Spinal cord (tissue), 10 donors: ENCODE measurements at places on chromosomes 13 and 19. TPM values are rescaled to one million over a fixed set of nuclear protein-coding genes. Genes with fewer than 3 reads are reported as not detected.

The PABPC3 gene
- 0.50 TPM for total RNA-seq

The KLF2 gene
- total RNA-seq = 22.5 TPM

The PODNL1 gene
- 0.30 TPM for total RNA-seq

The C19orf73 gene
- 0.40 TPM for total RNA-seq

The KANK2 gene
- total RNA-seq = 56.3 TPM

The SLC10A2 gene
- total RNA-seq = 0.30 TPM

The CASP14 gene
- not detected for total RNA-seq

The ZNF8 gene
- 12.0 TPM for total RNA-seq

DNA sequence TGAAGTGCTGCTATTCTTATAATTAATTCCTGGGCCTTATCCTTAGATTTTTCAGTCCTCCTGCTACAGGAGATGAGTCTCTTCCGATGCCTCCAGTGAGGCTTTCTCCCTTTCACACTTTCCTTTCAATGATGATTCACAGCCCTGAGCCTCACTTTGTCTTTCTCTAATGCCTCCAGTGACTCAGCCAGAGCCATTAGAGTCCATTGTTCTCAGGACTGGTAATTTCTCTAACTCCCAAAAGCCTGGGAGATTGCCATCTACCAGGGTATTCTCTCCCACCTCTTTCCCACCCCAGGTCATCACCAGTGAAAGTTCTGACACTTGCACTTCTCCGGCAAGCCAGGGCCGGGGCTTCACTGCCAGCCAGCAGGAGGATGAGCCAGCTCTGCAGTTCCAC, 49.6 kb upstream of the ARGLU1 start:
- no peak for DNase-seq
- no peaks in the 10 kb centered on the region for H3K27me3 ChIP-seq
- no peak overlapping the region for H3K27ac ChIP-seq
- no peak overlapping the region for H3K4me3 ChIP-seq
- no peaks in the 10 kb centered on the region for H3K36me3 ChIP-seq

GRCh38 chr19:4456476-4456842, 1.1 kb downstream of the UBXN6 start:
- H3K4me3 ChIP-seq = peak overlapping the region; percentile 74
- no peak for DNase-seq
- H3K4me1 ChIP-seq = peaks cover 27% of the 10 kb centered on the region
- H3K27me3 ChIP-seq = no peaks in the 10 kb centered on the region
- H3K36me3 ChIP-seq = peaks cover 38% of the 10 kb centered on the region

GRCh38 chr19:7665076-7665475, 3.8 kb upstream of the RETN start:
- peak; percentile 93 for DNase-seq
- no peaks in the 10 kb centered on the region for H3K27me3 ChIP-seq
- H3K4me1 ChIP-seq = peaks cover 6% of the 10 kb centered on the region

DNA sequence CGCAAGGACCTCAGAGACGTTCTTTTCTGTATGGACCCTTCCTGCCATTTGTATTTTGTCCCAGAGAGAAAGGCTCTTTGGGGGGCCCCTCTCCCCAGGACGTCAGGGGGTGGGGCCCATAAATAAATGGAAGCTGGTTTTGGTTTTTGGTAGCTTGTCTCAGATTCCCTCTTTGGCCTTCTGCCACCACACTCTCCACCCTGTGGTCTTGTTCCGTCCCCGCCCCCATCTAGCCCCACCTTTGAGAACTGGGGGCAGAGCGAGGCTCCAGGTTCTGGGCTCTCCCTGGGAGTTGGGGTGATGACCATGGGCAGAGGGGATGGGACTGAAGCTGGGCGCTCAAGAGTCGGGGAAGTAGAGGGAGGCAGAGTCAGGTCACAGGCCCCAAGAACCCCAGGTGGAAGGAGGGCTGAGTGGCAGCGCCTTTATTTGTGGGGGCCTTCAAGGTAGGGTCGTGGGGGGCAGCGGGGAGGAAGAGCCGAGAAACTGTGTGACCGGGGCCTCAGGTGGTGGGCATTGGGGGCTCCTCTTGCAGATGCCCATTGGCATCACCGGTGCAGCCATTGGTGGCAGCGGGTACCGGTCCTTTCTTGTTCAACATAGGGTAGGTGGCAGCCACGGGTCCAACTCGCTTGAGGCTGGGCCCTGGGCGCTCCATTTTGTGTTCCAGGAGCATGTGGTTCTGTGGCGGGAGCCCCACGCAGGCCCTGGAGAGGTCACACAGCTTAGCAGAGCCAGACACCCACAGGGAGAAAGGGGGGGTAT, 3.3 kb downstream of the ISYNA1 start:
- no peak overlapping the region for H3K4me3 ChIP-seq
- peaks cover 62% of the 10 kb centered on the region for H3K36me3 ChIP-seq

GRCh38 chr19:18781885-18782527, 9.1 kb downstream of the COMP start:
- no peak overlapping the region for H3K27ac ChIP-seq
- no peak overlapping the region for H3K4me3 ChIP-seq
- DNase-seq = no peak
- H3K4me1 ChIP-seq = peaks cover 41% of the 10 kb centered on the region

DNA sequence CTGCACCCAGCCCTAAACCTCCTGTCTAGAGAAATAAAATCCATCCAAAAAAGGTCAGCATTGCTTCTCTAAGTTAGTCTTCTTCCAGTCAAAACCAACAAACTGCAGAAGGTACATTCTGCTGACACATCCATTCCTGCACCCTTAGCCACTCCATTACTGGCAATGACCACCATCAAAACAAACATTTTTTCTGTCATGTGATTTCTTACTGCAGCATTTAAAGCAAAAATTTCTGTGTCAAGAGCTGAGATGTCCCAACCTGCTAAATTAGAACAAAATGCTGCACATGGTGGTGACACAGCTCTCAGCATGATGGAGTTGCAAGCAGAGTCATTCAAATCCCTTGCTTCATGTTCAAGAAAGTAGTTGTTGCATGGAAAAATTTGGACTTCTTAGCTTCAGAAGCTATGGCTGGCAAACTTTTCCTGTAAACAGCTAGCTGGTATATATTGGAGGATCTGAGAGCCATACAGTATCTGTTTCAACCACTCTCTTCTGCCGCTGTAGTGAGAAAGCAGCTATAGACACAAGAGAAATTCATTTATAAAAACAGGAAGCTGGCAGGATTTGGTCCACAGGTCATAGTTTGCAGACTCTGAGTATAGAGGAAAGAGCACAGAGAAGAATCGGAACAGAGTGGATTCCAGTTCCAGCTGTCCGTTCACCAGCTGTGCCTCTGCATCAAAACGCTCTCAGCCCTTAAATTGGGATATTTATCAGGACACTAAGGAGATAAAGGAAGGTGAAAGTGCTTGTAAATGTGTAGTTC, 17.4 kb downstream of the RUBCNL start:
- peaks cover 4% of the 10 kb centered on the region for H3K36me3 ChIP-seq
- no peak overlapping the region for H3K4me3 ChIP-seq
- DNase-seq = no peak
- peak overlapping the region; percentile 10 for H3K27ac ChIP-seq
- H3K4me1 ChIP-seq = no peaks in the 10 kb centered on the region

- no peak for DNase-seq
- no peaks in the 10 kb centered on the region for H3K4me1 ChIP-seq
- no peaks in the 10 kb centered on the region for H3K36me3 ChIP-seq
- no peak overlapping the region for H3K4me3 ChIP-seq
- no peak overlapping the region for H3K27ac ChIP-seq
These were observed 177.1 kb downstream of the RGCC start for GRCh38 chr13:41634407-41634806.

DNA sequence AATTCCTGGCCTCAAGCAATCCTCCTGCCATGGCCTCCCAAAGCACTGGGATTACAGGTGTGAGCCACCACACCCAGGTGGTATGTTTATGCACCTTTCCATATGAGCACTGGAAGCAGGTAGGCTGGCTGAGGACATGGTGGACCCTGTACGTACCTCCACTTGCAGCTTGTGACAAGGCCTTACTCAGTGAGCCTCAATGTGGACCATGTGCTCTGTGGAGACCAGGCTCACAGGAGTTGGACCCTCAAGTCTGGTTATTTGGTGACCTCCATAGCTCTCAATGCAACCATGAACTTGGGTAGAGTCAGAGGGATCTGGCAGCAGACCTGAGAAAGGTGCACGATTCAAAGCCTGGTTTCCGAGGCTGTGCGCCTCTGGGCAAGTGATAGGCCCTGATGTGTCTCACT, 5.5 kb downstream of the ACP4 start:
- no peak overlapping the region for H3K4me3 ChIP-seq
- no peaks in the 10 kb centered on the region for H3K27me3 ChIP-seq
- peaks cover 7% of the 10 kb centered on the region for H3K4me1 ChIP-seq
- no peak for DNase-seq
- H3K36me3 ChIP-seq = peaks cover 56% of the 10 kb centered on the region
- H3K27ac ChIP-seq = no peak overlapping the region

DNA sequence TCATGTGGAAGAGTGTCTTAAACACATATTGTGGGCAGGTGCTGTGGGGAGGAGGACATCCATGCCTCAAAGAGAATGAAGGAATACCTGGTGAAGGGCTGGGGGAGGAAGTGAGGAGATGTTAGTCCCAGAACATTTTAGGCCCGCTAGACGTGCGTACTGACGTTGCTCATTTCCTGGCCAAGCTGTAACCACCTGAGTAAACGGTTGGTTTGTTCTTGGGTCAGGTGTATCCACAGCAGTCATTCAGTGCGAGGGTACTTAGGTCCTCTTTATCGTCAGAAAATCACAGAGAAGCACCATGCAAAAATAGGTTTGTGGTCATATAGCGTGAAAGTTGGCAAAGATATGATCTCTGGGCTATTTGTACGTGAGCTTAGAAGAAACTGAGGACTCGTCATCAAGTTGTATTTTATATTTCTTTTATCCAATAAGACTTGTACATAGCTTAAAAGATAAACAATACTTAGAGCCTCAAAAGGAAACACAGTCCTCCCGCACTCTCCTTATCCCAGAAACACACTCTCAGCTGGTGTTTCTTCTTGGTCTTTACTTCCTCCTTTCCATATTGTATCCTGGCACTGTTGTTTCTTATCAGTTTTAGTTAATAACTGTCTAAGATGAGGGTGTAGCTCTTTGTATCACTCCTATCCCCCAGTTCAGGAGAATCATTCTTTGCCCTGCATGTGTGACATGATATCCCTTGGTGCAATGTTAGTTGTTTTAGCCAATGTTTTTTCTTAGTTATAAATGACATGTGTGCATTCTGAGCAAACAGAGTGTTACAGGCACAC, 52.0 kb downstream of the ARHGEF7 start:
- no peak overlapping the region for H3K4me3 ChIP-seq
- H3K36me3 ChIP-seq = peaks cover 6% of the 10 kb centered on the region
- H3K27me3 ChIP-seq = no peaks in the 10 kb centered on the region
- no peak overlapping the region for H3K27ac ChIP-seq
- H3K4me1 ChIP-seq = peaks cover 7% of the 10 kb centered on the region

- no peak overlapping the region for H3K4me3 ChIP-seq
- H3K27ac ChIP-seq = peak overlapping the region; percentile 57
- H3K36me3 ChIP-seq = no peaks in the 10 kb centered on the region
- no peak for DNase-seq
- peaks cover 16% of the 10 kb centered on the region for H3K4me1 ChIP-seq
These were observed 1.3 kb downstream of the TSKS start for GRCh38 chr19:49761625-49762311.
